ENCODE measurements at places on chromosomes 12 and 14.

DNA sequence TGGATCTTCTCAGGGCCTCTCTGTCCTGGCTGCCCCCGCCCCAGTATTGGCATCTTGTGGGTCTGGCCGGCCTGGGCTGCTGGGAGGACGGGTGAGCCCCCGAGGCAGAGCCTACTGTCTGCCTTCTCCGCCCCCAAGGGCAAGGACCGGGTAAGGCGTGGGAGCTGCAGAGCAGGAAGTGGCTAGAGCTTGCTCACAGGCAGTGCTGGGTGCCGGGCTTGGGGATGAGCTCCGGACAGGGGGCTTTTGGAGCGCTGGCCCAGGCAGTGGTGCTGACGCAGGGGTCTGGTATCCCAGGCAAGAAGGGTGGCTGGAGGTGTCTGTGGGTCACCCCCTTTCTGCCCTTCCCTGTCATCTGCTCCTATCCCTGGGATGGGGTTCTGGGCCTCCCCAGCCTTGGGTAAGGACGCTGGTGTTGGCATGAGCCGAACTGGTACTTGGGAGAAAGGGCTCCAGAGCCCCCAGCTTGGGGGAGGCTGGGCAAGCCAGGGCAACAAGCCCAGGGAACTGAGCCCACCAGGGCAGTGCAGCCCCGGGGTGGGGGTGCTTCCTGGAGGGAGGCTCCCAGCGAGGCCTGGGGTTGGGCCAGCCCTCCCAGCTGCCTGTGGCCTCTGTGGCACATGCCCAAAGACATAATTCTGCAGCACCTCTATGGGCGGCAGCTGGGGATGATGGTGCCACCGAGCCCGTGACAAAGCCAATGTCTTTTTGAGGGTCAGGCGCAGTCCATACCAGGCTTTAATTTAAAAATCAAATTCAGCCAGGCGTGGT, 126.3 kb downstream of the KIF26A start:
- no peak for DNase-seq

DNA sequence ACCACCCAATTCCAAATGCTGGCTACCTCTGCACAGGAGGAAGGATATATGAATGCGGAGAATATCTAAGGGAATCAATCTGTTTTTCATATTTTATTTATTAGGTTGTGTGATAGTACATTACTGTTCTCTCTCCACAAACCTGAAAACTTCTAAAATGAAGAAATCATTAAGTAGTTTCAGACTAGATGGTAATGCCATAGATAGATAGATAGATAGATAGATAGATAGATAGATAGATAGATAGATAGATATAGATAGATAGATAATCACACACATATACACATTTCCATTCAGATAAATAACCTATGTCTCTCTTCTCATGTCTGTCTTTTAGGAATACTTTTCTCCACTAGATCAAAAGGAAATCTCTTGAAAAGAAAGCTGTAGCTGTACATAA, 126.1 kb upstream of the TSPAN8 start:
- no peak for DNase-seq

- no peak for DNase-seq
These were observed 121.9 kb downstream of the ESRRB start for GRCh38 chr14:76497550-76498462.

DNA sequence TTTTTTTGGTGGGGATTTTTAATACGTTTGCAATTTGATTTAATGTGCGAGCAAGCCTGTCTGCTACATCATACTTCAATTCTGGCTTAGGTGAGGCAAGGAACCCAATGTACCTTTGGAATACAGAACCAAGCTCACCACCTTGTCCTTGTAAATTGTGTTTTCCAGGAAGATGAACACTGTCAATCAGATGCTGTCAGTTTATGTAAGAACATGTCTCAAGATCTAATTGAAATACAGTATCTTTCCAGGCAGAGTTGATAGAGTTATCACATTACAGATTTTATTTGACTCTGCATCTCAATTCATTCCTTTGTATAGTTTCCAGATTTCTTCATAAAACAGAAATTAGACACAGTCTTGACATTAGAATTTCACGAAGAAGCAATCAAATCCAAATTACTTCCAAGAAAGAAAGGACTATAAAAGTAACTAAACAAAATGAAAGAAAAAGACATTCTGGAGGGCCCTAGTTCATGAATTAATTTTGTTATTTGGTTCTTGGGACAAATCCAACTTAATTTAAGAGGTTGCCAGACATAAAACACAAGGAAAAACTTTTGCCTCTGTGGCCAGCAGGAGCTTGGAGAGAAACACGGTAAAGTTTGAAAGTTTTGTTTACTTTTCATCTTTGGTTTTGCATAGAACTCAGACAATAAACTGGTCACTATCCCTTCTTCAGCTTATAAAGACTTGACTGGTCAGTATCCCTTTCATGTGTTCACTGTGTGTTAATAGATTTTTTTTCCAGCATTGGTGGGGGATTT, 16.4 kb upstream of the MED13L start:
- no peak for DNase-seq

DNA sequence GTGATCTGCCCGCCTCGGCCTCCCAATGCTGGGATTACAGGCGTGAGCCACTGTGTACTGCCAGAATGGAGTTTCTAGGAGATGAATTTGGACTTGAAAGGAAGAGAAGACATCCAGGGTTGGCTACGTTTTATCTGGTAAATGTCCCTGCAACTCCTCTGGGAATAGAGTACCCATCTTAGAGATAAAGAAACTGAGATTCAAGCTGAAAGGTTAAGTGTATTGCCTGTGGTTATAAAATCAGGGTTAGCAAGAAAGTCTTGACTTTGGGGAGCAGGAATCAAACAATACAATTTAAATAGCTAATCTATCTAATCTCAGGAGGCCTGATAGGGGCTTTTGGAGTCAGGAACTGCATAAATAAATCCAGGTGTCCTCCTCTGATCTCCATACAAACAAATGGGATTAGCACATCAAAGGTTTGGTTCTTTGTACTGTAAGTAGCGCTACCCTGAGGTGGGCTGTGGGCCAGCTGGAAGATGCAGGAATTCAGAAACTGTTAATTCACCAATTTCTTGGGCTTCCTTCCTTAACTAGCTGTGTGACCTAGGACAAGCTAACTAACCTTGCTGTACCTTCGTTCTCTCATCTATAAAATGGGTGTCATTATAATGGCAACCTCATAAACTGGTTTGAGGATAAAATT, 45.1 kb downstream of the TBX3 start:
- DNase-seq: no peak

DNA sequence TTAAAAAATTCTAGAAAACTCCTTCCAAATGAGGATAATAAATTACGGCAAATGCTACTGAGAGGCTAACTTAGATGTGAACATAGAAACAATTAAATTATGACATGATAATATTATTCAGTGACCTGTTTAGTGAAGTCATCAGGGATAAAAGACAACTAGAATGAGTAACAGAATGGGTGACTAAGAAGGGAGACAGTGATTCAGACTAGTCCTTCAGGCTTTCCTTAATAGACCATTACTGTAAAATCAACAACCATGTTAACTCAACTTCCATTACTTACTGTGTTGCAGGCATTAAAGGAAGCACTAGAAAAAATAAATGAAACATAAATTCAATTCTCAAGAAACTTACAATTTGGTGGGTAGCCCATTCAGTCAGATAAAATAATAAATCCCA, 543.9 kb upstream of the LRFN5 start:
- DNase-seq: no peak

DNA sequence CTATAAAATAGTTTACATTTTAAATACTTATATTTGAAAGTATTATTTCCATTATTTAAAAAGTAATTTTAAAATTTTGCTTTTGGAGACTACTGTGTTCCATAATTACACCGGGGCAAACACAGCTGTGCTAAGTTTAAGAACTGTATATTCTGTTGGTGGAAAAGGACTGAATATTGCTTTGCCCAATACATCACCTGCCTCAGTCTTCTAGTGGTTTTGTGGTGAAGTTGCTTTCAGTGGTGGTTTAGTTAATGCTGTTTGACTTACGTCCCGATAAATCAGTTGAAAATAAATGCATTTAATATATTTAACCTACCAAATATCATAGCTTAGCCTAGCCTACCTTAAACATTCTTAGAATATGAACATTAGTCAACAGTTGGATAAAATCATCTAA, 23.4 kb downstream of the FBXO34 start:
- no peak for DNase-seq

- no peak for DNase-seq
These were observed 22.5 kb downstream of the SH2B3 start for GRCh38 chr12:111428081-111428727.

GRCh38 chr14:57749267-57749666, 116.6 kb downstream of the SLC35F4 start:
- no peak for DNase-seq

GRCh38 chr12:65155784-65156183, 13.6 kb upstream of the LEMD3 start:
- DNase-seq: no peak

DNA sequence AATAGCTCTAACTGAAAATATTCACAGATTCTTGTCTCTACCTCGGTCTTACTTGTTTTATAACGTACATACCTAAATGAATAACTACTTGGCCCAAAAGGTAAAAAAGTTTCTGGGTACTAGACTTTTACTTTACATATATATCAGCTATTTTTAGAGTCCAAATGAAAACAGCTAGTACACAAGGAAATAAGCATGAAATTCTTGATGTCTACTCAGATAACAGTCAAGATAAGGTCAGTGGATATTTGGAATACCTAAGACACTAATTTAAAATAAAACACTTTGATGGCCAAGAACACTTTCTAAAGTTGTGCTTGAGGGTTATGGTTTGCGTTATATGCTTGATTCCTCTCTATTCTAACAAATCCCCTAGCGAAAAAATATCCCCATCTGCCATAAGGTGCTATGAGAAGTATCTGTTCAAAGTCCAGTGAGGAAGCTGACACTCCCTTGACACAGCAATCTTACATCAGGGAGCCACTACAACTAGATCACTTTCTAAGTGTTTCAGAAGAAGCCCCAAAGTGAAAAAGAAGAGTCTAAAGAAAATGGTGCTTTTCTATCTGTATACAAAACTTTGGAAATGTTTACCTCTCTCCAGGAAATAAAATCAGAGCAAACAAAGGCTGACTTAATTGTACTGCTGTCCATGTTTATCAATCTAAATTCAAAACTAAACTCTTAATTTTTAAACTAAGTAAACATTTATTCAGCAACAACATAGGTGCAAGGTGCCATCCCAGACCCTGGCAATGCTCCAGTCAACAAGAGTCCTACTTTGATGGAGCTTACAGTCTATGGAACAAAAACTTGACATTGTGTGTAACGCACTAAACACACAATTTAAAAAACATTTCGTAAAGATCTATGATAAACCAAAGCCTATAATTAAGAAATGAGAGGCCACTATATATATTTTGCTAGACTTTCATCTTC, 11.7 kb downstream of the PTPN21 start:
- no peak for DNase-seq

DNA sequence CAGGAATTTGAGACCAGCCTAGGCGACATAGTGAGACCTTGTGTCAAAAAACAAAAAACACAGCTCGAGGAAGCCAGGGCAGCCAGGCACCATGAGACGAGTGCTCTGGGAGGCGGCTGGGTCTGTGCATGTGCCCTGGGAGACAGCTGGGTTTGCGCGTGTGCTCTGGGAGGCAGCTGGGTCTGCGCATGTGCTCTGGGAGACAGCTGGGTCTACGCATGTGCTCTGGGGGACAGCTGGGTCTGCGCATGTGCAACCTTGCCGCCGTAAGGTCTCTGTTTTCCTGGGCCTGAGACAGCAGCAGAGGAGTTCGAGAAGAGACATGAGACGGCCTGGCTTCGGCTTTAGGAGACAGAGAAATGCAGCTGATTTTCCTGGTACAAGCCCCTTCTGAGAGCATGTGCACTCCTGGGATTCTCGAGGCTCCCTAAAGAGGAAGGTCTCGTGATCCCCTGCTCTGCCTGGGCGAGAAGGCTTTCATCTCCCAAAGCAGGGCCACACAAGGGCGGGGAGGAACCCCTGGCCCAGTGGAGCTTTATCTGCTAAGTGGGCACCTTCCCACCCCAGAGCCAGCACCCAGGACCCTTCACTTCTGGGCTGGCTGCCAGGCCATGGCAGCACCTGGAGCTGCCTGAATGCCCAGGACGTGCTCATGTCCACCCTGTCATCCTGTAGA, 3.5 kb upstream of the BDKRB1 start:
- DNase-seq: no peak

GRCh38 chr12:118166946-118167345, 31.0 kb downstream of the PEBP1 start:
- DNase-seq: peak; percentile 88

DNA sequence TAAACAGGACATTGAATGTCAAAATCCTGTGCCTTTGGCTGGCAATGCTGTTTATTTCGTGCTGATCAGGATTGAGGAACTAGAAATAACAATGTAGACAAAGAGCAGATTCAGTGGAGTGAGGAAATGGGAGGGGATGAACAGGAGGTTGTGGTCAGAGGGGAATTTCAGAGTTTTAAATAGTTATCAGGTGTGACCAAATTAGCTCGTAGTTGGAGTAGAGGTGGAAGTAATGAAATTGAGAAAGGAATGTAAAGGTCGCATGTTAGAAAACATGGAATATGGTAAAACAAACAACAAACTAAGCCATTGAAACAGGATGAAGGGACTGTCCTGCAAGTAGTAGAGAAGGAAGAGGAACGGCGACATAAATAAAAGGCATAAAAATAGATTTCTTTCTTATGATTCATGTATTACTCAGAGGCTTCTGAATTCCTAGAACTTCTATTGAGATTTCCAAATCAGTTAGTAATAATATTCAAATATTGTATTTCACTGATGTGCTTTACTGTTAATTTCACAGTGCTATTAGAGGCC, 9.5 kb upstream of the SAV1 start:
- peak; percentile 40 for DNase-seq

- DNase-seq: no peak
These were observed 23.2 kb upstream of the APOF start for GRCh38 chr12:56385873-56386272.

DNA sequence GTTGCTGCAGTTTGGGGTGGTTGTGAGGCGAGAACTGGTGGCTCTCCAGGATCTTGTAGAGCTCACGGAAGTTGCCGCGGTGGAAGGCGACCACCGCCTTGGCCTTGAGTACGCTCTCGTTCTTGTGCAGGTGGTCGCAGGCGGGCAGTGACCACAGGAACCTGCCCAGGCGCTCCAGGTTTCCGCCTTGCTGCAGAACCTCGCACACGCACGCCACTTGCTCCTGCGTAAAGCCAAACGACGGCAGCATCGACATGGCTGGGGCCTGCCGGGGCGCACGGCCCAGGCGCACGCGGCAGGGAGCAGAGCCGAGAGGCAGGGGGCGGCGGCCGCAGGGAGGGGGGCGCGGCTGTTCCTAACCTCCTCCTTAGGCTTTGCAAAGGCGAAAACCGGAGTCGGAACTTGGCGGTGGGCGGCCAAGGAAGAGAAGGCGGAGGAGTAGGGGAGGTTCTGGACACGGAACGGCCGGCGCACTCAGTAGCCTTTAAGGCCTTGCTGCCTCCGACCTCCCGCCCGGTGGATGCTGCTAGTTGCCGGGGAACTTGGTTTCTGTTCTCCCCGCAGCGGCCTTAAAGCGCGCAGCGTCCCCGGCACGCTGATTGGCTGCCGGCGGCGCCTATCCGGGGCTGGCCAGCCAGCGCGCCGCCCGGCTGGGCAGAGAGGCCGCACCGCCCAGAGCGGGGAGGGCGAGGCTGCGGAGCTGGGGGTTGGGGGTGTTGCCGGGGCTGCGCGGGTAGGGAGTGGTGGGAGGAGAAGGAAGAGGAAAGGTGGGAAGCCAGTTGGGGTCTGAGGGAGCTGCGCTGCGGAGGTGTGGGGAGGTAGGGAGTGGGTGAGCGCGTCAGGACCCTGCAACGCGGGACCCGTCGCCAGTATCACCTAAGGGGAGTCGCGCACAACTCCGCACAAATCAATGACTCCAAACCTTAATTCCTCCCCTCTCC, at the start of gene SIX1:
Gene SIX1 (minus strand): TSS at position 544 of the 941 bp plus-strand sequence. CDS start 288 bp downstream, at position 256.
- peak; percentile 76 for DNase-seq
